MCF 10A (cell line): ENCODE measurements at places on chromosomes 2 and 18.
A peak's percentile ranks its signal among the peaks of the same experiment; 100 is the strongest.

DNA sequence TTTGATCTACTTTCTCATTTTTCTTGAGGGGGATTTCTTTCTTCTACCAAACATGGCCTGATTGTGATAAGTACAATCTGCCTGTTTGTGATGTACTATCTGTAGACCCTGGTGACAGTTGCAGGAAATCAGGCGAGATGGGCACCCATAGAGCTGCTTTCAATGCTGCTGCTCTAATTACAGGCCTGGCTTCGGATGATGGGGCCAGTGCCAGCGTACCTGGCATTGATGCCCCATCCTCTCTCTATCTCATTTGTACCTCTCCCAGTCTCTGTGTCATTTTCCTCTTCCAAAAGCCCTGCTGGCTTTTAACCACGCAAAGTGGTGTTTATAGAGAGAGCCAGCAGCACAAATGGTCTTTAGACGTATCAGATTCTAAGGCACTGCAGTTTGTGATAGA is 69.9 kb downstream of the KCTD18 start:
- DNase-seq: no peak

DNA sequence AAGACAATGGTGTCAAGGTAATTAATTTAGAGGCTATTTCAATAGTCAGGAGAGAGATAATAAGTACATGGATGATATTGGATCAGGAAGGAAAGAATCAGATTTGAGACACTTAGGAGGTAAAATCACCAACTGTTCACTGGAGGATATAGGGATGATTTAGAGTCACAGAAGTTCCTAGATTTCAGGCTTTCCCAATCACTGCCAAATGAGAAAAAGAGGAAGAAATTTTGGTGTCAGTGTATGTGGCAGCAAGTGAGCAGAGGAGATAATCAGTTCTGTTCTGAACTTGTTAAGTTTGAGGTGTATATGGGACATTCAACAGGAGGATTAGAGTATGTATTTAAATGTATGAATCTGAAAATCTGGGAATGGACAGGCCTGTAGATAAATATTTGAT is 640.4 kb downstream of the NR4A2 start:
- no peak for DNase-seq

DNA sequence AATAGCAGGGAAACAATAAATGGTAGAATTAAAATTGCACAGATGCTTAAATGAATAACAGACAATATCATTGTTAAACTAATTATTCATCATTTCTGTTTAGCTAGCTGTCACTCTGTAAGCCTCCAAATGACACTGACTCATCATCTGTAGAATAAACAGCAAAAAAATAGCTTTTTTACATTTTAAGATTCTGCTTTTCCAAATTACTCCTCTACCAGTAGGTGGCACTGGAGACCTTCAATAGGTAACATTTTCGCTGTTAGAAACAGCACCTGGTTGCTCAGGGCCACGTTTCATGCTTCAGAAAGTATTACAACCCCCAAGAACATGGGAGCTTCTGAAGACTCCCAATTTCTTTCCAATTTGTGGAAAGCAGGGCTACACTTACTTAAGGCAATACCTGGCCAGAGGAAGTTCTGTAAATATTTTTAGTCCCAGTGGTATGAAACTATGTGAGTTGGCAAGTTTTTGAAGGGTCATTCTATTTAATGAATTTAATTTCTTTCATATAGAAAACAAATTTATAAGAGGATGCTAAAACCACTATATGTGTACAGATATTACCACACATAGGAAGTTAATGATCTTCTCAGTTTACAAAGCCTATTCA is 45.4 kb downstream of the TTN start:
- DNase-seq: peak; percentile 73

GRCh38 chr2:201128033-201128432 is 12.1 kb downstream of the CFLAR start:
- no peak for DNase-seq

GRCh38 chr2:140122001-140122400 is 1341.8 kb upstream of the NXPH2 start:
- DNase-seq: no peak

DNA sequence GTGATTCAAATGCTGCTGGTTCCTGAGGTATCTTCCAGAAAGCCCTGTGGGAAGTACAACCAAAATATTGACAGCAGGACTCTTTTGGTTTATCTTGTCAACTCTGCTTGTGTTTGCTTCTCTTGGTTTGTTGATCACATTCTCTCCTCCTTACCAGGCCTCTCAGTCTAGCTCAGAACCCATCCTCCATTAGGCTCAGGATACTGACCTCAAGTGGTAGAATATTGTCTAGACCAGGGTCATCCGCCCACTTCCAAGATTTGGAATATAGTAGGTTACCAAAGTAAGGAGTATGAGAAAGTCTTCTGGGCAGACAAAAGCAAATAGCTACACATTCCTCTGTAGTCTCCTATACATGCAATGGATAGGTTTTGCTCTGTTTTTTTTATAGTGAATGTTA is 56.6 kb downstream of the XIRP2 start:
- DNase-seq: no peak

GRCh38 chr2:144281476-144281875 is 238.4 kb downstream of the ZEB2 start:
- no peak for DNase-seq

DNA sequence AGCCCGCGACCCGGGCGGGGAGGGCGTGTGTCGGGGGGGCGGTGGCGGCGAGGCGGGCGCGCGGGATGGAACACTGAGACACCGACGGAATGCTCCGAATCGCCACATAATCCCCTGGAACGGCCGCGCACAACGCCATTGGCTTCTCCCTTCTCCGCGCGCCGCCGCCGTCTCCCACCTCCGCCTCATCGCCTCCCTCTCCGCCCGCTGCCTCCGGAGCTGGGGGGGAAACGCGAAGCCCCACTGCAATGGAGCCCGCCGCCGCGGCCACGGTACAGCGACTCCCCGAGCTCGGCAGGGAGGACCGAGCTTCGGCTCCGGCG is at the start of gene PHLPP1:
TSS of gene PHLPP1 (plus strand) at position 106 of the 323 bp plus-strand sequence. CDS start at position 249, 143 bp downstream.
- no peak for DNase-seq

- DNase-seq: no peak
These were observed 225.6 kb downstream of the HDAC4 start for GRCh38 chr2:239175181-239175580.

- DNase-seq: no peak
These were observed 26.6 kb upstream of the TEX44 start for GRCh38 chr2:231565887-231566594.

- no peak for DNase-seq
These were observed 148.6 kb downstream of the WDR7 start for GRCh38 chr18:56799756-56800155.
